ENCODE measurements at places on chromosomes 12 and 14. TPM values are rescaled to one million over a fixed set of nuclear protein-coding genes. Genes with fewer than 3 reads are reported as not detected.

POTEG gene
- not detected for polyA plus RNA-seq

KCNC2 gene
- polyA plus RNA-seq: not detected

ARF3 gene
- polyA plus RNA-seq: 71.8 TPM

SPX gene
- not detected for polyA plus RNA-seq

IL26 gene
- polyA plus RNA-seq: 0.36 TPM

LYZ gene
- polyA plus RNA-seq: not detected

SLC39A2 gene
- 0.14 TPM for polyA plus RNA-seq

TC2N gene
- polyA plus RNA-seq: not detected

TDRD9 gene
- not detected for polyA plus RNA-seq

GRCh38 chr14:54889919-54890318, 12.7 kb downstream of the GCH1 start:
- no peak for DNase-seq

GRCh38 chr12:88638388-88638787, 58.1 kb upstream of the KITLG start:
- no peak for DNase-seq

DNA sequence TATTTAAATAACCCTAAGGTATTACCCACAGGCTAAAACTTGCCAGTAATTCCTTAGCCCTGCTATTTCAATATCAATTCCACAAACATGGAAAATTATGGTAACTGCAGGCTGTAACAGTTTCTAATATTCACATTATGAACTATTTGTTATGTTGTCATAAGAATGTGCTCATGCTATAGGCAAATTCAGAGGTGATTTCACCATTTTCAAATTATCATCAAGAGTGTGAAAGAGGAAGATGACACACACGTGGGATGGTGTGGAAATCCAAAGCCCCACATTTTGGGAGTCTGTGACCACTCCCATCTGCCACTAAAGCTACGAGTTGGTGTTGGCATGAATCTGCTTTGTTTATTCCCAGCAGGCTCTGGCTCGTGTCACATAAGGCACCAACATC, 5.9 kb upstream of the MYO1A start:
- no peak for DNase-seq

DNA sequence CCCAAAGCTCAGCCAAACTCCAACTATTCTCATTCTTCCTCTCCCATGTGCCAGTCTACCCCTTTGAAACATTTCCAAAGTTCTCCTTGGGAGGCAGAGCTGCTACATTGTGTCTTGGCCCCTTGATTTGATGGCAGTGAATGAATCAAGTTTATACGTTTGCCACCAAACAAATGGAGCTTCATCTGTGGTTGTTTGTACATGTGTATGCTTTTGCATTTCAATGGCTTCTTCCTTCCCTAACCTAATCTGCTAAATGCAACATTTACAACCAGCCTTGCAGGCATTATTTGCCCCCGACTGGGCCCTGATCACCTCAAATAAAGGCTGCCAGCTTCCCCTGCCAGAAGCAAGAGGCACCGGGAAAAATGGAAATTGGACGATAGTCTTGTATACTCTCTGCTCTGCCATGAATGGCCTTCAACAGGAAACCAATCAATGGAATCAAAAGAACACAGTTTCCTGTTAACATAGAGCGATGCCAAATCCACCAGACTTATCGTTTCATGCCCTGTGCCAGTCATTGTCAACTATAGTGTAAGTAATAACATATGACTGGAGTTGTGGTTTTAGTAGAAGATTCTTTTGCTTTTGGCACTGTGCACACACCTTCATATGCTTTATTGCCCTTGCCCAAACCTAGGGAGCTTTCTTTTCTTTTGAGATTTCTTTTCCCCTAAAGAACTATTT, 97.8 kb downstream of the TMEM30B start:
- DNase-seq: no peak

- DNase-seq: no peak
Observed at GRCh38 chr12:5996459-5996858, 51.4 kb upstream of the ANO2 start.

DNA sequence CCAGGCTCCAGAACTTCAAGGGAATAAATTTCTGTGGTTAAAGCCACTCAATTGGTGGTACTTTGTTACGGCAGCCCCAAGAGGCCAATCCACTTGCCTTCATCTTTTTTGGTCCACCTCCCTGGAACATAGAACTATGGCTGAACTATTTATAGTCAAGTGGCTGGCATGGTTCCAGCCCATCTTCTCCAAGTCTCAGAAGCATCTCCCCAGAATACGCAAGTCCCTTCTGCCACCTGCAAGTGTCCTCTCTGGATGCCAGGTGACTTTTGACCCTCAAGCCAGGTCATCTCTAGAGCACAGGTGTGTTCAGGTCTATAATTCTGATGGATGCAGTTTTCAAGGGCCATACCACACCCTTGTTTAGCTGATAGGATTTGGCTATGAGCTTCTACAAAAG, 371.5 kb downstream of the AACS start:
- DNase-seq: no peak

- no peak for DNase-seq
Observed at GRCh38 chr14:89566644-89567415, 149.8 kb upstream of the FOXN3 start.

GRCh38 chr14:55706893-55707292, 126.9 kb downstream of the KTN1 start:
- DNase-seq: no peak

DNA sequence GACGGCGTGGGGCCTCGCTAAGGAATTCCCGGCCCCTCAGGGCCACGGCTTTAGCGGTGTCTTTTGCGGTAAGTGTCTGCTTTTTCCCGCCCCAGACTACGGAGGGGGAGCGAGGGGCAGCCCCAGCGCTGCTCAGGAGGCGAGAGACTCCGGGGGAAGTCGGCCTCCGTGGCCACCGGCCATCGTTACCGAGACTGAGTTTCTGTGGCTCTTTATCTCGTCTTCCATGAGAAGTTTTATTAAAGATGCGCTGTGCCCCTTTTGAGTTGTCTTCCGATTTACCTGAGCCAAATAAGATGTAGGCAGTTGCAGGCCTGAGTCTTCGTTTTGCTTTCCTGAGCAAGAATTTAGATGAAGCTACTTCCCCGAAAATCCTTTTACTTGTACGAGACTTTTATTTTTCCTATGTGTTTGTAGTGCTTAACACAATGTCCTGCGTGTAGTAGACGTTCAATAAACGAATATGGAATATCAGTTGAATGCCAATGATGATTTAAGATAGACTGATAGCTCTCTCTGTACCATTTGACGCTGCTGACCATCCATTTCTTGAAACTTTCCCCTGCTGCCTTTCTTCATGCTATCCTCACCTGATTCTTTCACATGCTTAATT, 462 bp downstream of the SRP54 start:
- no peak for DNase-seq

- no peak for DNase-seq
Observed at GRCh38 chr12:112971248-112971647, 7.1 kb upstream of the OAS2 start.

DNA sequence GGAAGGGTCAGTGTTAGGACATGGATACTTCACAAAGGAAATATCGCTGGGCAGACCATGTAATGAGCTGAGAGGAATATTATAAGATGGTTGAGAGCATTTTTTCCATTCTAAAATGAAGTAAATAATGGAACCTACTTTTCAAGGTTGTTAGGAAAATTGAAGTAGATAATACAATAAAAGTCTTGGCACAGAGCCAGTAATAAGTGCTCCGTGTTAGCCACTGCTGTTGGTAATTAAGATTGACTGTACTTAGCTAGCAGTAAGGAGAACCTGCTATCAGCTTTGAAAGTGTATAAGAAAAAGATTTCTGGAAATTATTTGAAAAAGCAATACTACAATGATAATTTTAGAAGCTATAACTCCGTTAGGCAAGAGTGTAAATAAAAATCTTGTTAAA, 77.6 kb downstream of the SCAF11 start:
- DNase-seq: no peak

DNA sequence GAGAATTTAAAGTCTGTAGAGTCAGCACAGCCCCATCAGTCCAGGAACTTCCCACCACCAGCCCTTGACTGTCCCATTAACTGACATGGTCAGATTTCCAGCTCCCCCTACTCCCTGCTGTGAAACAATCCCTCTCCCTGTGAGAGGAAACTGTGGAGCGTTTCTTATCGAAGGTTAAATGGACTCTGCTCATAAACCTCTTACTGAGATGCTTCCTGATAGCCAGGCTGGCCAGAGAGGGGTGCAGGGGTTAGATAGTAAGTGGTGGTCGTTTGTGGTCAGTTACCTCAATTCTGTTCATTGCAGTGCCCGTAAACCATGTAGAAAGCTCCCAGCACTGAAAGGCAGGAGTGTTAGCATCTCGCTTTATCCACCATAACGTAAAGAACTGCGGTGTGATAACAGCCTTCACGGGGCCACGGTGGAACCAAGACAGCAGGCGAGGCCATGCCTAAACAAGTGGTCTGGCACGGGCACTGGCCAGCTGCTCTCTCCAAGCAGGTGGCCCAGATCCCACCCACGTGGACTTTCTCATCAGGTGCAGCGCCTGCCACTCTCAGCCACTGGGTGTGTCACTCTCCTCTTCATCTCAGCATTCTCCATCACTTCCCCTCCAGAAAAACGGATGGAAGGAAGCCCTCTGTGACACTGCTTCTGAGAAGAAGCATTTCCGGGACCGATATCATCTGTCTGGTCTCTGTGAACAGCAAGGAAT, 102.2 kb downstream of the FBXL14 start:
- no peak for DNase-seq

- no peak for DNase-seq
Observed at GRCh38 chr14:75648066-75648838, 12.4 kb downstream of the ERG28 start.

GRCh38 chr14:58663494-58664111, 25.8 kb downstream of the DACT1 start:
- no peak for DNase-seq

DNA sequence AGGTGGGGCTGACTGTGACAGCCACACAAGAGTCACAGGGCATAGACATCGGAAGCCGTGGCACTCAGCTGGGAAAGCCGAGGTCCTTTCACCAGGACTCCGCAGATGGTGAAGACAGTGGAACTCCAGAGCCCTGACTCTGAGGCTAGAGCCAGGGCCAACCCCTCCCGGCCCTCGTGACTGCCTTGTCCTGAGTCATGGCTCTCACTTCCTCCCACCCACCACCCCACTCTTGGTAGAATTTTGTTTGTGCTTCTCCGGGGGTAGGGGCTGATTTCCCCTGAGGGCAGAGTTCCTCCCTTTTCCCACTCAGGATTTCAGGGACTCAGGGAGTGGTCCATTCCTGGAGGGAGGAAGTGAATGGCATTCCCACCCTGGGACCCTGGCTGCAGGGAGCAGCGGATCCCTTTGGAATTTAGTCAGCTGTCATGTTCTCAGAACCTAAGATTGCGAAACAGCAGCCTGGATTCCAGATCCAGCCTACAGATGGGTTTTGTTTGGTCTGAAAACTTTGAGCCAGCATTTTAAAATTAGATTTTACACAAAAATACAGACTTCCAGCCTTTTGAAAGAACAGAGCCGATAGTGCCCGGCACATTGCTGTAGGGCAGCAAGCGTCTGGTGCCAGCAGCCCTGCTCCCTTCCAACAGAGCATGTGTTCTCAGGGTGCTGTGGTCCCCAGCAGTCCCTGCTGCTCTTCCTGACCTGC, 50.7 kb downstream of the TPCN1 start:
- no peak for DNase-seq

DNA sequence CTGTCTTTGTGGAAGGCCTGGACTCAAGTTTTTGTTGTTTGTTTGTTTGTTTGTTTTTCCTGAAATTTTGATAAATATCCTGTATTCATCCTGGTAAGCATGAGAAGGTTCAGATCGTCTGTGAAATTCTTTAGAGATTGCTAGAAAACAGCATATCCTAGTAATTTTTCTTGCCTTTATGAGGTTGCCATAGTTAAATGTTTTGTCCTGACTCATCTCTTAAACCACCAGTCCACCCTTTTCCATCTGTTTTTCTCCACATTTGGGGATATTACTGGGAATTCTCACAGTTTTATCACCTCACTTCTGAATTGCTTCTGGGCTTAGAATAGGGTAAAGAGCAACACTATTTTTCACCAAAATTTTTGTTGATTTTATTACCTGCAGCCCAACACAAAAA, 248.3 kb downstream of the FBXL14 start:
- no peak for DNase-seq

- DNase-seq: no peak
Observed at GRCh38 chr12:22018860-22019259, 27.2 kb upstream of the CMAS start.

Measured in GM12878 (cell line).